Activated B cell treated with CpG ODN at 0.5 μM for 24 hours (primary cell): ENCODE measurements at places on chromosomes 11 and 22. TPM values are rescaled to one million over a fixed set of nuclear protein-coding genes. Genes with fewer than 3 reads are reported as not detected.

DNA sequence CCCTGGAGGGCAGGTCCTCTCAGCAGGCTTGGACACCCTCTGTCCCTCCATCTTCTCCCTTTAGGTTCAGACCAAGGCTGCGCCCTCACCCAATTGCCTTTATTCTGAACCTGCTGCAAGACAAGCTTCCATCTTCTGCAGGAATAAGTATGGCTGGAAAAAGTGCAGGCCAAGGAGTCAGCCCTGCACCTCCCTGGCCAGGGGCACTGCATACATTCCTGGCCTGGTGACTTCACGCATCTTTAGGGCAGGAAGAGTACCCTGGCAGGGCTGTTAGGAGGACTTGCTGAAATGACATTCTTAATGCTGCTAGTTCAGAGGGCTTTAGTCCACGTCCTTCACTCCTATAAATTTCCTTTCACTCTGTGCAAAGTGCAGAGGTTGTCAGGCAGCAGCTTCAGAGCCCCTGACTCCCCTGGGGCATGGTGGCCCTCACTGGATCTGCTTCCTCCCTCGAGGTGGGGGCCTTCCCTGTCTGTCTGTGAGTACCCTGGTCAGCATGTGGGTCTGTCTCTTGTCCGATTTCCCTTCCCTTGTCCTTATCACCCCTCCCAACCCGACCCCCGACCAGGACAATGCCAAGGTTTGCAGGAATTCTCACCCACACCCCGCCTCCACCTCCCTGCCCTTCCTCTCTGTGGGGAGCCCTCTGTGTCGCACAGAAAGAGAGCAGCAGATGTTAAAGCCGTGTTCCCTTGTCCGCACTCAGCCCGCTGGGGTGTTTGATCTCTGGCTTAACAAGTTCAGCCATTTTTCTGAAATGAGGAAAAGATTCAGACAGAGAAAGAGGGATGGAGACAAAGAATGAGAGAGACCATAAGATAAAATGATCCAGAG is 124.5 kb upstream of the SYT13 start:
- no peak for DNase-seq
- no peak overlapping the region for H3K27ac ChIP-seq

GRCh38 chr11:72618803-72619202 is 55.4 kb downstream of the PDE2A start:
- no peaks in the 10 kb centered on the region for H3K36me3 ChIP-seq
- peaks cover 30% of the 10 kb centered on the region for H3K4me1 ChIP-seq
- DNase-seq, result no peak

Gene MRGPRX4
- not detected in 2 replicates for total RNA-seq

Gene MEI1
- total RNA-seq, result 28.9 and 31.3 TPM in 2 replicates

Gene SYNGR1
- 10.0 and 11.4 TPM in 2 replicates for total RNA-seq

- peaks cover 32% of the 10 kb centered on the region for H3K4me1 ChIP-seq
- no peak for DNase-seq
- H3K27ac ChIP-seq, result no peak overlapping the region
- peaks cover 11% of the 10 kb centered on the region for H3K27me3 ChIP-seq
Observed at GRCh38 chr22:22856885-22857606, 30.6 kb upstream of the IGLL5 start.

DNA sequence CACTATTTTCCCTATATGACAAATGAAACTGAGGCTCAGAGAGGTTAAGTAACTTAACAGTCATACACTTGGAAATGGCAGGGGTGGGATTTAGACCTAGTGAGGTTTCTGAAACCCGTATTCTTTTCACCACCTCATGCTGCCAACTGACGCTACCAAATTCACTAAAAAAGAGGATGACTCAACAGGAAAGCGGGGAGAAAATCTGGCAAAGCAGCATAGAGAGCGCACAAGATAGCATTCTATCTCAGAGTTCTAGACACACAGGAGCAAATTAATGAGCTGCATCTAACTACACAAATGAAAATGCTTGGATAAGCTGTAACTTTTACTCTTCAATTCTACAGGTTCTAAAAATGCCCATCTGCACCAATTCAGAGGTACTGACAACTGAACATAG is 136.4 kb downstream of the RBFOX2 start:
- no peak for DNase-seq
- H3K4me1 ChIP-seq, result no peaks in the 10 kb centered on the region
- H3K4me3 ChIP-seq, result no peak overlapping the region

Gene OR8G5
- not detected in 2 replicates for total RNA-seq

Gene SERPING1
- not detected in 2 replicates for total RNA-seq

DNA sequence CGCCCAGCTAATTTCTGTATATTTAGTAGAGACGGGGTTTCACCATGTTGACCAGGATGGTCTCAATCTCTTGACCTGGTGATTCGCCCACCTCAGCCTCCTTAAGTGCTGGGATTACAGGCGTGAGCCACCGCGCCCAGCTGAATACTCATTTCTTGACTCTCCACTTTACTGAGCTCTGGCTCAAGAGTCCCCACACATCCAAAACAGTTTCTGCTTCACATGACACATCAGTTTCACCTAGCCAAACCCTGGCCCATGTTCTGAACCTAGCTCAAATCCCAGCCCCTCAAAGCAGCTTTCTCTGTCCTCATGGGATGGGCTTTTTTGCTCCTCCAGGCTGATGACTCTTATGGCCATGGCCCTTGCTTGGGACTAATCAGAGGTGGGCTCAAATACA is 9.8 kb downstream of the HYOU1 start:
- H3K4me3 ChIP-seq, result no peak overlapping the region
- no peak for DNase-seq
- H3K4me1 ChIP-seq, result peaks cover 14% of the 10 kb centered on the region
- no peak overlapping the region for H3K27ac ChIP-seq
- no peaks in the 10 kb centered on the region for H3K27me3 ChIP-seq
- peaks cover 76% of the 10 kb centered on the region for H3K36me3 ChIP-seq

Gene OR2AG2
- 0.07 TPM in 1 of 2 replicates, not detected in the other for total RNA-seq

DNA sequence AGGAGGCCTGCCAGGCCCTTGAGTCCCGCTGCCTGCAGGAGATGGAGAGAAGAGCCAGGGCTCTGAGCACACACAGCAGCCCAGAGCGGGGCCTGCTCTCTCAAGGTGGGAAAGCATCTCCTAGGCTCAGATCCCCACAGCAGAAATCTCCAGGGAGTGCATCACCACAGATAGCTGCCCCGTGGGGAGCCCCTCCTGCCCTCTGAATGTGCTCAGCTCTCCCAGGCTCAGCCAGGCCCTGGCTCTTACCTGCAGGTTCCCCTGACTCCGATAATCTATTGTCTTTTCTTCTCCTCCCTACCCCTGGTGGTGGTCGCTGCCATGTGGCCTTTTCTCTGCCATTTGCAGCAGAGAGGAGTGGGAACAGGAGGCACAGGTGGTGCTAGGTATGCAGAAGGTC is 49.9 kb downstream of the BTG4 start:
- DNase-seq, result no peak
- no peak overlapping the region for H3K27ac ChIP-seq
- H3K4me3 ChIP-seq, result no peak overlapping the region
- peaks cover 35% of the 10 kb centered on the region for H3K27me3 ChIP-seq
- no peaks in the 10 kb centered on the region for H3K4me1 ChIP-seq
- no peaks in the 10 kb centered on the region for H3K36me3 ChIP-seq

- H3K27ac ChIP-seq, result no peak overlapping the region
- peaks cover 35% of the 10 kb centered on the region for H3K4me1 ChIP-seq
- H3K4me3 ChIP-seq, result no peak overlapping the region
Observed at GRCh38 chr11:45165386-45165785, 18.9 kb downstream of the PRDM11 start.

- H3K36me3 ChIP-seq, result peaks cover 16% of the 10 kb centered on the region
- H3K27me3 ChIP-seq, result no peaks in the 10 kb centered on the region
- peak overlapping the region; percentile 98 for H3K27ac ChIP-seq
- no peak for DNase-seq
- H3K4me1 ChIP-seq, result peaks cover 98% of the 10 kb centered on the region
Observed at GRCh38 chr11:128723531-128723930, 29.7 kb downstream of the FLI1 start.

DNA sequence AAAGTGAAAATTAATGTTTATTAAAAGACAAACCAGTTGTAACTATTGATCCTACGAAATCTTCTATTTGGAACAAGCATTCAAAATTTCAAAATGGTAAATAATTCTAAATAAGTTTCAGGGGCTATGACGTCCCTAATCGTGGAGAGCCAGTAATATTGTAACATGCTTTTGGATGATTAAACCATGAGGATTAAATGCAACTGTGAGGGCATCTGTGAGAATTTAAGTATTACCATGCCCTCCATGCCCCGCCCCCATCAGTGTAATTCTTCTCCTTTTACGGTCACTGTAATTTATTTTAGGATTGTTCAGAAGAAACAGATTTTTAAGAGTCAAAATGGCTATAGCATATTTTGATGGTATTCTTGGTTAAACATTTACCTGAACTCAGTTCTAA is 133.2 kb downstream of the APOL5 start:
- no peak for DNase-seq
- H3K4me1 ChIP-seq, result no peaks in the 10 kb centered on the region
- H3K27me3 ChIP-seq, result peaks cover under 1% of the 10 kb centered on the region
- no peak overlapping the region for H3K27ac ChIP-seq
- H3K4me3 ChIP-seq, result no peak overlapping the region
- no peaks in the 10 kb centered on the region for H3K36me3 ChIP-seq

Gene CYP2D6
- total RNA-seq, result 1.3 and 2.8 TPM in 2 replicates

DNA sequence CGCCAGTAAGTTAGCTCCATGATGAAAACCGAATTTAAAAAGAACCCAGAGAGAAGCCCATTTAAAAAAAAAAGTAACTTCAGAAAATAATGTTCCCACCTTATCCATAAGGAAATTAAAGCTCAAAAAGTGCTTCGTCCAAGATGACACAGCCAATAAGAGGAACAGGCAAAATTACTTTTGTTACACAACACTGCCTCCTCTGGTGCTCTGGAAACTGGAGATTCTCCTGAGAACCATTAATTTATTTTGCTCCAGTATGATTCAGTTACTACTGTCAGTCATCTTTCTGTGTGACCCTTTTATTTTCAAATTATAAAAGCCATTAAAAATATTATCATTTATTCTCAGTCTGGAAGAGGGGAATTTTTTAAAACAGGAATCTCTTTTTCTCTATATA is 2.0 kb downstream of the IFT27 start:
- no peak for DNase-seq
- H3K27ac ChIP-seq, result no peak overlapping the region
- H3K4me3 ChIP-seq, result no peak overlapping the region

Gene HEPHL1
- total RNA-seq, result not detected in 2 replicates

DNA sequence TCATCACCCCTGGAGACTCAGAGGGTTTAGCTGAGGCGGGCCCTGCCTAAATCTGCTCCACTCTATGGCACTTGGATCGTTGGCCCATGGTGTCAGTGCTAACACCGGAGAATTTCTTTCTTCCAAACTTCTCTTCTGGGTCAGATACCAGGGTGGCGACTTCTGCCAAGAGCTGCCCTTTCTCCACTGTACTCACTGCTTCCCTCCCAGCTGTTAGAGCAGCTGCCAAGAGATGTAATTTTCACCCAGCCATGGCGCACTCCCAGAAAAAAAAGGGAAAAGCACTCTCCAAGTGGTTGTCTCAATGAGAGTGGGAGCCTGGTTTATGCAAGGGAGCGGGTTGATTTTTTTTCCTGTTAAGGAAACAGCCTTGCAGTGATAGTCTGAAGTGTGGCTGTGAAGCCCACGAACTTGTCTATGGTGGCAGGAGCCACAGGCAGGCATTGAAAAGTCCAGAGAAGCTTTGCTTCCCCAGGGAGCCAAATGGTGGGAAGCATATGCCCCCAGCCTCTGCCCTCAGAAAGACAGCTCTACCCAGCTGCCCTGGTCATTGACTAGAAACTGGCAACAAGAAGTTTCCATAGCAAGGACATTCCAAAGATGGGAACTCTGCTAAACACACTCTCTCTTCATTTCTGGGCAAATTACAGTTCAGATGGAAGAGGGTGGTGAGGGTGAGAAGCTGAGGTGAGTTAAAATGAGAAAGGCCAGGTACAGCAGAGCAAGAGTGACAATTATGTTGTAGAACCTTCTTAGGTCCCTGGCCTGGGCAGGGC is 10.7 kb downstream of the PCSK7 start:
- no peak for DNase-seq
- peaks cover 90% of the 10 kb centered on the region for H3K36me3 ChIP-seq
- H3K27ac ChIP-seq, result no peak overlapping the region
- no peak overlapping the region for H3K4me3 ChIP-seq
- H3K27me3 ChIP-seq, result no peaks in the 10 kb centered on the region

GRCh38 chr22:39622881-39623367 is 52.4 kb downstream of the CACNA1I start:
- peak; percentile 58 for DNase-seq
- no peaks in the 10 kb centered on the region for H3K36me3 ChIP-seq
- peaks cover 30% of the 10 kb centered on the region for H3K27me3 ChIP-seq
- peaks cover 2% of the 10 kb centered on the region for H3K4me1 ChIP-seq
